Activated naive CD4-positive, alpha-beta T cell treated with anti-CD3 and anti-CD28 coated beads for 36 hours (primary cell): ENCODE measurements at places on chromosomes 1 and 21.

GRCh38 chr1:174689524-174689923 is 241.8 kb downstream of the GPR52 start:
- no peak for DNase-seq

GRCh38 chr1:196309386-196309785 is 298.9 kb downstream of the KCNT2 start:
- DNase-seq: no peak

DNA sequence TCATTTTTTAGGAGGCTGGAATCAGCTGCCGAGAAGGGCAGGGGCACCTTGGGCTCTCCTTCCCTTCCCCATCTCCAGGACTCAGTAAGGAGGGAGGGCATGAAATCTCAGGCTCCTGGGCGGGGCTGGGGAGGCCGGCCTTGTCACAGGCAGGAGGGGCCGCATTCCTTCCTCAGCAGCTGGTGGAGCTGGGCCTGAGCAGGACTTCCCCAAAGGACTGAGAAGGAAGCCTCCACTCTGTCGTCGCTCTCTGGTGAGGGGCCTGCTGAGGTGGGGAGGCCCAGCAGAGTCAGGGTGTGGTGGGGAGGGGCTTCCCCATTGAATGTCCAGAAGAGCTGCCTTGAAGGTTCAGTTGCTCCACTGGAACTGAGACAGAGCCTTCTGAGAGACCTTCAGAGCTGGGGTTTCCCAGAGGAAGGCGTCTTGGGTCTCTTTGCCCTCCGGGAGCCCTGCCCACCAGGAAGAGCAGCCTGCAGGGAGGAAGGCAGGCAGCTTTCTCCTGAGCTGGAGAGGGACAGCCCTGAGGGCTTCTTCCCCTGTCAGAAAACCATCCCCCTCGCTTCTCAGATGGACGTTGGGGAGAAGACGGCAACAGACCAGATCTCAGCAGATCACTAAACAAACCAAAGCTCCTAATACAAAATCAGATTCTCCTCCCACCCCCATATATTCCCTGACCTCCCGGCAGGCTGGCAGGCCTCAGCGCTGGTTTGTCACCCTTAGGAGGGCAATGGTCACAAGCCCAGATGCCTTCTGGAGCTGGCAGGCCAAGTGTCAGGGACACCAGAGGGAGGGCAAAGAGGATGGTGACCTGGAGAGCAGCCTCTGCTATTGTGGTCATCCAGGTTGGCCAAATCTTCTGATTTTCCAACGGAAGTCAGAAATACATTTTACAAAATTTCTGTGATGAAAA is 10.7 kb downstream of the KCNA10 start:
- DNase-seq: no peak

- no peak for DNase-seq
Observed at GRCh38 chr1:51203121-51203873, 32.8 kb upstream of the RNF11 start.

DNA sequence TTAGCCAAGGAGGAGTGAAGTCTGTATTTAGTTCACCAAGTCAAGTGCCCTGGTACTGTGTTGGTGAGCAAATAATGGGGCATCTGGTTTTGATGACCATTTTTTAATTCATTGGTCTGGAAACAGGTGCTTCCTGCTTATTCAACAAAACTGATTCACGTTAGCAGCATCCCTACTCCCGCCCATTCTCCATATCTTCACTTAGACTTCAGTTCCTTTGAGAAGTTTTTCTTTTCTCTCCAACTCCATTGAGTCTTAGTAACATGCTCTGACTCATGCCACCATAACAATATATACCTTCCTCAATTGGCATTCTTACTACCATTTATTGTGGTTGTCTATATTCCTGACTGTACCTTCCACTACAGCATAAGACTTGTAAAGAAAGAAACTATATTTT is 468.9 kb downstream of the DPYD start:
- no peak for DNase-seq

DNA sequence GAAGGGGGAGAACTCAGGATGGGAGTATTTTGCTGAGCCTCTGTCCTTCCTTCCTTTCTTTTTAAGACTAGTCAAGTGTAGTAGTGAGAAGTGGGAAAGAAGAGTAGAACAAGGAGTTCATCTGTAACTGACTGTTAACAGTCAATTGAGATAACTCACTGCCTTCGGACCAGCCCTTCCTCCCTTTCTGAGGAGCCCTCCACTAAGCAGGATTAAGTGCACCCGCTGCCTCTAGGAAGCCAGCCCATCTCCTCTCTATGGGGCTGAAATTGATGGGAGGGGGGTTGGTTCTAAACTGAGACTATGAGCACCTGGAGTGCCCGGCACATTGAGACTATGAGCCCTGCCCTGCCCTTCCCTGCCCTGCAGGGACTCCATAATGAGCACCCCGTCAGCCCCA is 72.7 kb upstream of the TINAGL1 start:
- no peak for DNase-seq

DNA sequence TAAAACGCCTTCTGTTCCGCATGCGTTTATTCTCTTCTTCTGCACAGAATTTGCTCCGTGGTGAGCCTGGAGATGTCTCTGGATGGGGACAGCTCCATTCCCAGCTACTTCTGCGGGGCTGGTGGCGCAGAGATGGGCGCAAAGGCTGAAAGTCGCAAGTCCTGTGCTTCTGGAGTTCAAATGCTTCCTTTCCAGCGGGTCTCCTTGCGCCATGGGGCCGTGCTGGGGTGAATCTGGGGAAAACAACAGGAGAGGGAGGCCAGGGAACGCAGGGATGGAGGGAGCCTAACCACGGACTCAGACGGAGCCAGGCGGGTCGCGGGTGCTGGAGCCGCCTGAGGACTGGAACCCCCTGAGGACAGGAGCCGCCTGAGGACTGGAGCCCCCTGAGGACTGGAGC is 2.9 kb upstream of the OR2T12 start:
- DNase-seq: no peak

- no peak for DNase-seq
Observed at GRCh38 chr1:48500541-48501450, 28.8 kb upstream of the SPATA6 start.

GRCh38 chr1:64878090-64878489 is 88.3 kb downstream of the JAK1 start:
- DNase-seq: no peak

- DNase-seq: no peak
Observed at GRCh38 chr1:186059311-186059710, 315.7 kb downstream of the TPR start.

DNA sequence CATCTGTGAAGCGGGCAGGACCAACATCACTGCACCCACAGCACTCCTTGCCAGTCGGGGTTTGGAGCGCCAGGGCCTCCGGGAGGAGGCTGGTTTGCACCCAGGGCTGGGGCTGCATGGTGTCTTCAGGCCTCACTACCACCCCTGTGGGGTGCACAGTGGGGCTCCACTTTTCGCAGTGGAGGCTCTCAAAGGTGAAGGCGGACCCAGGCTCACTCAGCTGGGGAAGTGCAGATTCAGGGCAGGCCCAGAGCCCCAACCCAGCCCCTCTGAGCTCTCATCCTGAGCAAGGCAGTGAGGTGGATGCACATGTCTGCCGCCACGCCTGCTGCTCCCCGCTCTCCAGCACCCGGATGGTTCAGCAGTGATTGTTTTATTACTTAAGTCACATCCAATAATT is 125.8 kb downstream of the PTPRU start:
- DNase-seq: no peak

DNA sequence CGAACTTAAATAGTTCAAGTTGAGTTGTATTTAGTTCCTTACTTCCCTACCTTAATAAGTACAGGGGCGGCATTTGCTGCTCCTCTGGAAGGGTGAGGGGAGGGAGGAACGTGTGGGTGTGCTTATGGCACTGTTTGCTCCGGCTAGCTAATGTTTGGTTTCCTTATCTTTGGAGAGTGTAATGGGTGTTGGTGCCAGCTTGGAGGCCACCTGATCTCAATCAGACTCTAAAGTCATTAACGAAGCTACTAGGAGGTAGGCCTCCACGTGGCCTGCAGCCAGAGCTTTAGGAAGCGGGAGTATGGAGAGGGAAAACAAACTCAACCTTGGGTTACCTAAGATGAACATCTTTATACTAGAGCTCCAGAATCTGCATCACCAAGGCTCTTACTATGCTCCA is 43.0 kb upstream of the RAP1A start:
- no peak for DNase-seq

DNA sequence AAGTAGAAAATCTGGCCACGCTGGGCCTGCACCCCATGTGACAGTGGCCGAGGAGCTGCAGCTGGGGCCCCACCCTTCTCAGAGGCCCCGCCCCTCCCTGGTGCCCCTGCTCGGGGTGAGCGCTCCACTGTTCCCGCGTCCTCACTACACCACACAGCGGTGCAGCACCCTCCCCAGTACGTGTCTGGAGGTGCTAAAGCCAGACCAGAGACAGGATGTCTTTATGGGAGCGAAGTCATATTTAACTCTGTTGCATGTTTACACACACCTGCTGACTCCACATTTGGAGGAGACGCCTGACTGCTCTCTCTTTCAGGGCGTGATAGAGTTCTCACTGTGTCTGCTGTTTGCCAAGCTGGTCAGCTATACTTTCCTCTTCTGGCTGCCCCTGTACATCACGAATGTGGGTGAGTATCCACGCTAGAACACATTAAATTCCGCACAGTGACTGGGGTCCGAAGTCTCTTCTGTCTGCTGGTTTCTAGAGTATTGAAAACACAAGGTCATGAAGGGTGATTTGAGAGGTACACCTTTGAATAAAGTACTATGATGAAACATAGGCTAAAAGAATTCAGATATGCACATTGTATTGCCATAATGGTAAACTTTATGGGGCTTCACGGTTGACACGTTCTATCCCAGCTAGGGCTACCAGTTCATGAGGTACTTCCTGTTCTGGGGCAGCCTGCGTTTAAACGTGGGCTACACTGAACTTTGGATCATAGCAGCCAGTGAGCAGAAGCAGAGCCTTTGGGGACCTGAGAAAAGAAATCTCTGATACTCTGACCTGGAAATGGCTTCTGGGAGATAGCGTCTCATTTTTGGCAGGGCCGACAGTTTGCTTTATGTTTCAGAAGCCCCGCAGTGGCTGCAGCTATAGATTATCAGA is 48.4 kb downstream of the SLC37A1 start:
- no peak for DNase-seq

GRCh38 chr1:3061981-3062615 is 6.9 kb upstream of the PRDM16 start:
- no peak for DNase-seq

GRCh38 chr1:36715797-36716196 is 233.1 kb upstream of the CSF3R start:
- no peak for DNase-seq
